ENCODE measurements at places on chromosomes 7 and 10.

DNA sequence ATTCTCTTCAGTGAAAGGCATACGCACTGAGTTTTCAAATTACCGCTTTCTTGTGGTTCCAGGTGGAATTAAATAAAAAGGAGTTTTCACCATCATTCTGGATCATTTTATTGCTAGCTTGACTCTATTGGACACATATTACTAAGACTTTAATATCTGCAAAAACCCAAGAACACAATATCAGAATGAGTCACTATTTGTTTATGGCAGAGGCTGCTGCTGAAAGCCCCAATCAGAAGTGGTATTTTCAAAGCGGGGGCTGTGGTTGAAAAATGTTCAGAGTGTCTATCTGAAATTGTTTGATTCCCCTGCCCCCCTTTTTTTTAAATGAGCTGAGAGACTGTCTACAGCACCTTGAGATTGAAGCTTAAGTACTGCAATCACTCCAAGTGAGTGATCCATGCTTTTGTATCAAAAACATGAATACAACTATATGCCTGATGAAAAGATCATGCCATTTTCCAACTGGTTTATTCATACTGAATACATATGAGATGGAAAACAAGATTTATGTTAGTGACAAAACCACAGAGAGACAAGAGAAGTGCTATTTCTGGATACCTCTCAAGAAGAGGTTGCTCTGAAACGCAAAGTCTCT is 376.4 kb downstream of the HTR7 start:
- no peak for DNase-seq

DNA sequence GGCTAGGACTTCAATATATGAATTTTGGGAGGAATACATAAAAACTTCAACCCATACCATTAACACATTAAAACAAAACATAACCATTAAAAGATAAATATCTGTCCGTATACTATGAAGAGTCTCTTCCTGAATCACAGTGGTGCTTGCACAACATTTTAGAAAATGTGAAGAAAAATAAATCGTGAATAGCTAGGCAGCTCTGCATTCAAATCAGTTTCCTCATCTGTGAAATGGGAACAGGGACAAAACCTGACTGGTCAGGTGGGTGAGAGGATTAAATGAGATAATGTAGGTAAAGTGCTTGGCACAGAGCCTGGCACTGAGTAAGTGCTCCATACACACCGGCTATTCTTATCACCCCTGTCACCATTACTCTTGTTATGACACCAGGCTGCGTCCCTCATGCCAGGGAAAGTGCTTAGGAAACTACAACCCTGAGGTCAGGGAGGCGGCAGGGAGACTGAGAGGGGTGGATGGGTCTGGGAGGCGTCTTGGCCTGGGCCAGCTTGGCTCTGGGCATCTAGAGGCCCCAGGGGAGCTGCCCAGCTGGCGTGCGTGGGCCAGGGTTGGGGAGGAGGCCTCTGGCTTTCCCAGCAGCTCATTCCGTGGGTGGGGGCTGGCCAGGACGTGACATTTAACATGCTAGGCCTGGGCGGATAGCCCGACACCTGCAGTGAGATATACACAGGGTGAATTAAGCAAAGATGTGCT is 78.3 kb downstream of the SH3PXD2A start:
- DNase-seq: no peak

DNA sequence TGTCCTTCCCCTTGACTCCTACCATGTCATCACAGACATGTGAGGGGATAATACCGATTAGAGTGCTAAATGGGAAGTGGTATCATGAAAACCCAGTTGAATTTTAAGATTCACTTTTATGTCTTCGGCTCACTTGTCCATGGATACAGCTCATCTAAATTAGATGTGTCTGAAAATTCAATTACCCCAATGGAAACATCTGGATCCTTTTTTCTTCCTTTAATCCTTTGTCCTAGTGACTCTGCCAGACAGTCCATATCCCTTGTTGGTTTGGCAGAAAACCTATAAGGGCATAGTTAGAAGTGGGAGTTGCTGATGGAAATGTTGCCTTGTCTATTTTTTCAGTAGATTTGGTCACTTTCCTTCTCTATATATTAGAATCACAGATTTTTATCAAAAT is 271.9 kb downstream of the MTERF1 start:
- no peak for DNase-seq

- no peak for DNase-seq
Measured at GRCh38 chr7:21352540-21353387, 75.1 kb upstream of the SP4 start.

- no peak for DNase-seq
Measured at GRCh38 chr7:71485586-71485985, 353.6 kb downstream of the GALNT17 start.

DNA sequence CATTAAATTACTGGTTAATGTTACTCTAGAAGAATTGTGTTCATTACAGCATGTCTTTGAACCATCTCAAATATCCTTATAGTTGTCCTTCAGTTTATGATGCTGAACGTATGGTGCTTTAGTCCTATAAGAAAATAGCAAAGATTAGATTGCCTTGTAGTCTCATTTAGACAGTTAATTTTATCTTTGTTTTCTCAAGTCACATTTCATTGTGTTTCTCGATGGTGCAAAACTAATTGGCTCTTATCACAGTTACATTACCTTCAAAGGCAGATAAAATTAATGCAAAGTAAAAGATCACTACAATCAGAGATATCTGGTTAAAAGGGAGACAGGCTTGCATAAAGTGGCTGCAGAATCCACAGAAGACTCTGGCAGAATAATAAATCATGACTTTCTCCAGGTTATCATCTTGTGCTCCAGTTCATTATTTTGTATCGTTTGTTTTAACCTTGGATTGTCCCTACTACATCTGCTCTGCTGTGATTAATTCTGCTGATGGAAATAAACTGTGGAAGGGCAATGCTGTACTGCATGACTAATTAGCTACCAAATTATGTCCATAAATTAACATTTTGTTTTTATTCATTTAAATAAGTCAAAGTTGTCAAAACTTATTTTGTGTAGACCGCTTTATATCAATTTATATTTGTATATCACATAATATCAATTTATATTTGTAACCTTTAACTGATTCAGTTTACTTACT is 24.2 kb downstream of the PRPS1L1 start:
- no peak for DNase-seq

- peak; percentile 16 for DNase-seq
Measured at GRCh38 chr7:12706900-12707536, 19.6 kb downstream of the ARL4A start.

GRCh38 chr7:112938863-112939573 is 147.6 kb downstream of the GPR85 start:
- peak; percentile 19 for DNase-seq

DNA sequence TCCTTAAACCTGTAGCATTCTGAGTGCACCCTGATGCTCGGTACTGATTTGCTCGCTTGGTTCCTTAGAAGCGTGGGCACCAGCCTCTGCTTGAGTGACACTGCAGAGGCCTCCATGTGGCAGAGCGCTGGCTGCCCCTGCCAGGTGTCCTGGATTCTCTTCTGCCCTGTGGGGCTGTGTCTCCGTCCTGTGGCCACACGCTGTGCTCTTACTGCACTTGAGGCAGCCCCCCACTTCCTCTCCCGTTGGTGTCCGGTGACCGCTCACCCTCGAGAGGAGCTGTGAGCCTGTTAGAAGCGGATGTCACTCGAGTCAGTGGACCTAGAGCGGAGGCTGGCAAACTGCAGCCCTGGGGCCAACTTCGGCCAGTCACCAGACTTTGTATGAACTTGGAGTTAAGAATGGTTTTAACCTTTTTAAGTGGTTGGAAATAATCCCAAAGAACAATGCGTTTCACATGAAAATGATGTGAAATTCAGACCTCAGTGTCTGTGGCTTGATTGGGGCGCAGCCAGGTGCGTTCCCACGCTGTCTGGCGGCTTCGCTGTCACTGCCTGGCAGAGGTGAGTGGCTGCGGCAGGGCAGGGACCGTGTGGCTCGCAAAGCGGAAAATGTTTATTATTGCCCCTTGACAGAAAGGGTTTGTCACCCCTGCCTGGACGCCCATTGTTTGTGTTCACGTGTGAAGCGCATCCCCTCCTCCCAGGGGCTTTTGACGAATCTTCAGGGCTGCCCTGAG is 114.6 kb downstream of the CYTH3 start:
- no peak for DNase-seq

DNA sequence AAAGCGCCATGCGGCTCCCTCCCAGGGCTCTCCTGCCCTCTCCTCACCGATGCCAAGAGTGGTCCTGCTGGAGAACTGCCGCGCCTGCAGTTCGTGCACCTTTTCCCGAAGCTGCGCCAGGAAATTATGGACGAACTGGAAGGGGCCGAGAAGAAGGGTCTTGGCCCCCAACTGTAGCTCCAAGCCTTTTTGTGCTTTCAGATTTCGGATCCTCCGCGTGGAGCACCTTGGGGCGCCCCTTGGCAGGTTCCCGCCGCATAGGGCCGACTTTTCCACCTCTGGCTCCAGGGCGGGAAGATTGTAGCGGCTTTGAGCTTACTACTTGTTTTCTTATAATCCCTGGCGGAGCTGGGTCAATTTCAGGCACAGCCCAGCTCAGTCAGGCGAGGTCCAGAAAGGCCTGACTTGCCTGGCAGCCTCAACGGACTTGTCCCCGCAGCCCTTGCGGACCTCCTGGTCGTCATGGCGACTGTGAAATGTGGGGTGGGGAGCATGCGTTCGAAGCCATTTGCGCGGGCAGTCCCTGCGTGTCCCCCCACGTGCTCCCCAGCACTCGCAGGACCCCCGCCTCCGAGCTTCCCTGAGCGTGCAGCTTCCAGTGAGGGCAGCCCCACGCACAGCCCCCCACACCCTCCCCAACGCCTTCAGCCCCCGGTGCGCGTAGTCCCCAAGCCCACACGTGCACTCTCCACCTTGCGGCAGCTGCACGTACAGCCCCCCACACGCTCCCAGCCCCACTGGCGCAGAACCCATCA is 129.9 kb downstream of the KBTBD2 start:
- no peak for DNase-seq

GRCh38 chr10:88343761-88344484 is 239.2 kb downstream of the RNLS start:
- no peak for DNase-seq

GRCh38 chr10:105197598-105198364 is 556.7 kb downstream of the SORCS3 start:
- no peak for DNase-seq

GRCh38 chr7:5477126-5477525 is 53.5 kb upstream of the TNRC18 start:
- DNase-seq: no peak

DNA sequence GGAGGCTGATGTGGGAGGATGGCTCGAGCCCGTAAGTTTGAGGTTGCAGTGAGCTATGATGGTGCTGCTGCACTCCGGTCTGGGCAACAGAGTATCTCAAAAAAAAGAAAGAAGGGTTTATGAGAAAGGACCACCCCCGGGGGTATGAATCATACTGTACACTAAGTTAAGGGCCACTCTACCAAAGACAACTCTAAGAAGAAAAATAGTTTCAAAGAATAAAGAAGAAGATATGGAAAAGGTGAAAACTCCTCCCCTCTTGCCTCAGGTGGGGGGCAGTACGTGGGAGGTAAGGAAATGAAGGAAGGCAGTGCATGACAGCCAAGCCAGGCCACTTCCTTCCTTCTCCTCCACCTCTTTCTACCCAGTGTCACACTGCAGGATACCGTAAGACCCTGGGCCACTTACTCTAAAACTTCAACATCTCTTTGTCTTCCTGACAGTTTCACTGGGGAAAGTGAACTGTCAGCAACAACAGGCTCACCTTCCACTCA is 61.3 kb downstream of the PIP4K2A start:
- no peak for DNase-seq

- no peak for DNase-seq
Measured at GRCh38 chr7:99083733-99084132, 60.2 kb downstream of the SMURF1 start.

DNA sequence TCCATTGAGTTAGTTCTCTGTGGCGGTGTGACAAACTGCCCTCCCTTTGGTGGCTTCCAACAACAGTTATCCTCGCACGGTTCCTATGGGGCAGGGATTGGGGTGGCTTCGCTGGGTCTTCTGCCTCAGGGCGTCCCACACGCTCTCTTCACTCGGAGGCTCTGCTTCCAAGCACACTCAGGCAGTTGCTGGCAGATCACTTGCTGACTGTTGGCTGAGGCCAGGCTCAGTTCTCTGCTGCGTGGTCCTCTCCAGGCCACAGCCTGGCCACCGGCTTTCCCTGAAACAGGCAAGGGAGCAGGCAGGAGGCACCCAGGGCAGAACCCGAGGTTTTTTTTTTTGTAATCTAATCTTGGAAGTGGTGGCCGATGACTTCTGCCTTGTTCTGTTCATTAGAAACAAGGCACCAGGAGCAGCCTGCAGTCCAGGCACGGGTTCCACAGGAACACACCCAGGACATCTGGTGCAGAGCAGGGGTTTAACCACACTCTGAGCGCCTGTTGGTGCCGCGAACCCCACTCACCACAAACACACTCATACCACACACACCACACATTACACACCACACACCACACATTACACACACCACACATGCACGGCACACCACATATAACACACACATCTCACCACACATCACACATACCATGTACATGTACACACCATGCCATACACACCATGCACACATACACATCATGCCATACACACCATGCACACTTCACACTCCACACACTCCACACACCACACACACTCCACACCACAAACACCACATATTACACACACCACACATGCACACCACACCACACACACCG is 112.2 kb downstream of the PTPN20 start:
- peak; percentile 8 for DNase-seq

DNA sequence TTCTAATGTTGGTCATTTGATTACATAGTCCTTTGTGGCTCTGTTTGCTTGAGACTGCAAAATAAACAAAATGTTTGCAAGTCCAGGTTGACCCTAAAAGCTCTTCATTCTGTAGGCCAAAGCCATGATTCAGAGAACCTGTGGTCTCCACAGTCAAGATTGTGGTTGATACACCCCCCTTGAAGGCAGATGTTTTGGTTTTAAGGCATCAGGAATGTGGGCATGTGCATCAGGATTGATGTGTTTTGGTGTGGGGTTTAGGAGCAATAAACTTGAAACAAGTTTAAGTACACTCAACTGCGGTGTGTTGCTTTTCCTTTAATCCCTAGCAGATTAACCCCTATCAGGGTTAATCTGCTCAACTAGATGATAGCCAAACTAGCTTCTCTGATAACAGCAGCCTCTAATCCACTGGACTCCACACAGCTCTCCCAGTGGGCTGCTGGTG is 379.1 kb upstream of the GALNT17 start:
- no peak for DNase-seq

- no peak for DNase-seq
Measured at GRCh38 chr7:151838861-151839381, 38.0 kb downstream of the PRKAG2 start.

DNA sequence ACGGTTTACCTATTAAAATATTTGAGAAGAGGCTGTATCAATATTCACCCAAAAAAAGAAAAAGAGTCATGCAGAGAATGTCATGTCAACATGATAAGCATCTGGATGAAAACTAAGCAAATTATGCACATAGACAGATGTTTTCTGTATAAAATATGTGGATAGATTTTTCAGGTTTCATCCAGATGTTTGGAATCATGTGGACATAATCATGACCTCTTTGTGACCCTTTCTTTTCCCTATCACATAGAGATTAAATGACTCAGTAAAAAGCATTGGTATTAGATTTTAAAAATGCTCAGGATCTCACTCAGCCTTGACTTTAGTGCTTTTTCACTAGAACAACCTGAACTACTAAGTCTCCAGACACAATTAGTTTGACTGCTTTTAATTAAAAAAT is 90.0 kb downstream of the FOXP2 start:
- DNase-seq: no peak

GRCh38 chr10:63209705-63210104 is 76.6 kb downstream of the NRBF2 start:
- no peak for DNase-seq

- DNase-seq: no peak
Measured at GRCh38 chr10:97850446-97850845, 803 bp downstream of the GOLGA7B start.

Data from hepatic stellate cell (primary cell).